ENCODE measurements at places on chromosomes 7 and 10. TPM values are rescaled to one million over a fixed set of nuclear protein-coding genes. Genes with fewer than 3 reads are reported as not detected.

NKX6-2 gene
- total RNA-seq = 0.09 TPM

FIGNL1 gene
- total RNA-seq = 21.9 TPM

UPF2 gene
- total RNA-seq = 22.7 TPM

FXYD4 gene
- 0.14 TPM for total RNA-seq

CHN2 gene
- 5.9 TPM for total RNA-seq

CLCN1 gene
- total RNA-seq = 0.09 TPM

ZNF33B gene
- 17.5 TPM for total RNA-seq

DNA sequence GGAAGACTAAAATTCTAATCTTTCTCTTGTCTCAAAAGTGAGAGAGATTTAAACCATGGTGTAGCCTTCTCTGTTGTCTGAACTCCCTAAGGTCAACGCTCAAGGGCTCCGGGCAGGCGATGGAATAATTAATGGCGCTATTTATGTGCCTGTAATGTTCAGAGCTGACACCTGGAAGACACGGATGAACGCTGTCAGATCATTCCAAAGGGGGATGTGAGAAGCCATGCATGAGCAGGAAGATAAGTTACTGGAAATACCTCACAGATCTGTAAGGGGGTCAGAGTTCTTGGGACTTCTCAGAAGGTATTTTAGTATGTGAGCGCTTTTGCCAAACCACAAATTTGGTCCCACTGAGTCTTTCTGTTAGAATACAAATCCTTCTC, 73.3 kb upstream of the MTPN start:
- DNase-seq = no peak

DNA sequence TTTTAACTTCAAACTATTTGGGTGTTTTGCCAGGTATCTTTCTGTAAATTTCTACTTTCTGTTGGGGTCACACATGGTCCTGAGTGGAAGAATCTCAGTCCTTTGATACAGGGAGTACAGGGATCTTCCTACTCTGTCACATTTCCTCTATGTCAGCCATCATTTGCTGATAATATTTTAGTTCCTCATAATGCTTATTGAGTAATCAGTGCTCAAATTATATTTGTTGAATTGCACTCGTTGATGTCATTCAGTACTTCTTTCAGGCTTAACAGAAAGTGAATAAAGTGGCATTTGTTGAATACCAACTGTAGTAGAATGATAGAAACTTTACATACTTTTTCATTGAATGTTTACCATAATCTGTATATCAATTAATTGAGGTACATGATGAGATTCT, 31.9 kb downstream of the WDR11 start:
- no peak for DNase-seq

DNA sequence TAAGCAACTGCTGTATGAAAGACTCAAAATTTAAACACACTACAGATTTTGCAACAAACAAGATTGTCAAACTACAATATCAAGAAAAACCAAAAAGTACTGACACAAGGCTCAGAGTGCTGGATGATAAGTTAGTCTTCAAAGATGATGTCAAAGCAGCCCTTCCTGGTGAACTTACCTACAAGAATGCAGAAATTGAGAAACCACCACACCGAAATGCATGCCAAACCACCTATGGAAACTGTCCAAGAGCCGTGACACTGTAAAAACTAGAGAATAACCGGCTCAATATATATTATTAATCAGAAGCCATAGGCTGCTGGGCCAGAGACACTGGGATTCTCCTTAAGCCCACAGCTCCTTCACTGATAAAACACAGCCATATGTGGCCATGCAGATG, 25.3 kb downstream of the DENND11 start:
- no peak for DNase-seq

GRCh38 chr10:8047452-8048280, 6.8 kb upstream of the GATA3 start:
- peak; percentile 29 for DNase-seq

GRCh38 chr10:133226251-133226808, 3.7 kb upstream of the UTF1 start:
- DNase-seq = no peak

- DNase-seq = no peak
Measured at GRCh38 chr10:51371743-51372142, 297.5 kb downstream of the PRKG1 start.

- DNase-seq = no peak
Measured at GRCh38 chr7:128299109-128299607, 44.5 kb downstream of the RBM28 start.

DNA sequence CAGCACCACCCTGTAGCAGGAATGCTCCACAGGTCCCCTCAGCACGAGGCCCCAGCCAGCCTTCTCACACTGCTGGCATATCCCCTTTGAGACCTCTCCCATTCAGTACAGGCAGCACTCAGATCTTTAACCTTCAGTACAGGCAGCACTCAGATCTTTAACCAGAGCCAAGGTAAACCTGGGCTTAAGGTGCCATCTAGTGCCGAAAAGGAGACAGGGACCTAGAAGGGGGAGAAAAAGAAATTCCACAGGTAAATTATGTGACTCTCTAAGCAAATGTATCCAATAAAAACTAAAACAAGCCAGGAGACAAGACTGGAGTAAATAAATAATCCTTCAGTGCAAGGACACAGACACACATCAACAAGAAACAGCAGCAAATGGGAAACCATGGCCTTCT, 358.6 kb downstream of the PTPRN2 start:
- DNase-seq = no peak

DNA sequence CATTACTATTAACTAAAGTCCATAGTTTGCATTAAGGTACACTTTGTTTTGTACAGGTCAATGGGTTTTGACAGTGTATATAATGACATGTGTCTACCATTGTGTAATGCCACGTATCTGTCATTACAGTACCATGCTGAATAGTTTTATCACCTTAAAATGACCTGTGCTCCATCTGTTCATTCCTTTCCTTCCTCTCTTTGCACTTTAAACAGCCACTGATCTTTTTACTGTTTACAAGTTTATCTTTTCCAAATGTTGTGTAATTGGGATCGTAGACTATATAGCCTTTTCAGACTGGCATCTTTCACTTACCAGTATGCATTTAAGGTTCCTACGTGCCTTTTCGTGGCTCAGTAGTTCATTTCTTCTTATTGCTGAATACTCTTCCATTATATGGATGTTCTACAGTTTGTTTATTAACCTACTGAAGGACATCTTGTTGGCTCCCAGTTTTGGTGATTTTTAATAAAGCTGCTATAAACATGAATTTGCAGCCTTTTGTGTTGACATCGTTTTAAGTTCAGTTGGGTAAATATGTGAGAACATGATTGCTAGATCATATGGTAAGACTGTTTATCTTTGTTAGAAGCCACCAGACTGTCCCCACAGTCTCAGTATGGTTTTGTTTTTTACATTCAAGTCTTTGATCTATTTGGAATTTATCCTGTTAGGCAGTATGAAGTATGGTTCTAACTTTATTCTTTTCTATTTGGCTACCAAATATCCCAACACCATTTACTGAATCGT, 24.7 kb downstream of the STAM start:
- no peak for DNase-seq

DNA sequence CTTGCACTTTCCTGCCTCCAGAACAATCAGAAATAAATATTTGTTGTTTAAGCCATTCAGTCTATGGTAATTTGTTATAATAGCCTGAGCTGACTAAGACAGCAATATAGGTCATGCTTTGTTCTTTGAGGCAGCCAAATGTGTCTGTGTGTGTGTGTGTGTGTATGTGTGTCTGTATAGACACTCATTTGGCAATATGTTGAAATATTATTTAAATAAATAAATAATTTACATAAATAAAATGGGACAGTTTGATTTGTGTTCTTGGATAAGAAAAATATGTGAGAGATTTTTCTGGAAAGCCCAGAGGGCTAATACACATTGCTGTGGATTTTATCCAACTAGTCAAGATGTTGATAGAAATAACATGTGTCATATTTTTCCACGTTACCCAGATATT, 140.2 kb downstream of the PTN start:
- no peak for DNase-seq

DNA sequence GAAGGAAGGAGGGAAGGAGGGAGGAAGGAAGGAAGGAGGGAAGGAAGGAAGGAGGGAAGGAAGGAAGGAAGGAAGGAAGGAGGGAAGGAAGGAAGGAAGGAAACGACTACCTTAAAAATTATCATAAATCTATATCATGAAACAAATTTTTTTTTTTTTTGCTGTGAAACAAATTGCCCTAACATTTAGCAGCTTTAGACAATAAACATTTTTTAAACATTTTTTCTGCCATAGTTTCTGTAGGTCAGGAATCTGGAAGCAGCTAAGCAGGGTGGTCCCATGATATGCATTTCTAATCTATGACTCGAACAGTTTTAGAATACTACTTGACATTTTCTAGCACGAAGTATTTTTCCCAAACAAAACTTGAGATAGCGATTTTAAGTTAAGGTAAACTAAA, 42.9 kb upstream of the TSPAN13 start:
- DNase-seq = no peak

DNA sequence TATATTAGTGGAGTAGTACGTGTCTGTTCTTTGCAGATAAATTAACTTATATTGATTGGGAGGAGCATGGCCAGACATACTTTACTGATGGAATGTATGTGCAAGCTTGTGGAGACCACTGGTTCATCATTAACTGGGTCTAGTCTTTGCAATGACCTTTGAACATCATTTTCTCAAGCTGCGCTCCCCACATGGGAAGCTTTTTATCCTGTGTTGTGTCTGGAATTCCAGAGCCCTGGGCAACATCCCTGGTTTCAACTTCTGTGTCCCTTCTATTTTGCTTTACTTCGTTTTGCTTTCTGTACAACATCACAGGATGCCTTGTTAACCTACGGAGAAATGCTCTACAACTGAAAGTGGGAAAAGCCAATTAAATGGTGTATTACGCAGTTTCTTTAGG, 38.3 kb downstream of the MACROH2A2 start:
- DNase-seq = no peak

DNA sequence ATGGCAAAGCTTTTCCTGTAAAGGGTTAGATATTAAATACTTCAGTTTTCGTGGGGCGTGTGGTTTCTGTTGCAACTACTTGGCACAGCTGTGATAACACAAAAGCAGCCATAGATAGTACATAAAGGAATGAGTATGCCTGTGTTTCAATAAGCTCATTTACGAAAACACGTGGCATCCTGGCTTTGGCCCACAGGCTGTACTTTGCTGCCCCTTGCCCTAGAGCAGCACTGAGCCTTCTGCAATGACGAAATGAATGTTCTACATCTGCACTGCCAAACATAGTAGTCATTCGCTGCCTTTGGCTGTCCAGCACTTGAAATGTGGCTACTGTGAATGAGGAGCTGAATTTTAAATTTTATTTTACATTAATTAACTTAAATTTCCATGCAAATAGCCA, 376.2 kb upstream of the TPK1 start:
- no peak for DNase-seq

- peak; percentile 2 for DNase-seq
Measured at GRCh38 chr10:120514035-120514620, 57.1 kb downstream of the PLPP4 start.

DNA sequence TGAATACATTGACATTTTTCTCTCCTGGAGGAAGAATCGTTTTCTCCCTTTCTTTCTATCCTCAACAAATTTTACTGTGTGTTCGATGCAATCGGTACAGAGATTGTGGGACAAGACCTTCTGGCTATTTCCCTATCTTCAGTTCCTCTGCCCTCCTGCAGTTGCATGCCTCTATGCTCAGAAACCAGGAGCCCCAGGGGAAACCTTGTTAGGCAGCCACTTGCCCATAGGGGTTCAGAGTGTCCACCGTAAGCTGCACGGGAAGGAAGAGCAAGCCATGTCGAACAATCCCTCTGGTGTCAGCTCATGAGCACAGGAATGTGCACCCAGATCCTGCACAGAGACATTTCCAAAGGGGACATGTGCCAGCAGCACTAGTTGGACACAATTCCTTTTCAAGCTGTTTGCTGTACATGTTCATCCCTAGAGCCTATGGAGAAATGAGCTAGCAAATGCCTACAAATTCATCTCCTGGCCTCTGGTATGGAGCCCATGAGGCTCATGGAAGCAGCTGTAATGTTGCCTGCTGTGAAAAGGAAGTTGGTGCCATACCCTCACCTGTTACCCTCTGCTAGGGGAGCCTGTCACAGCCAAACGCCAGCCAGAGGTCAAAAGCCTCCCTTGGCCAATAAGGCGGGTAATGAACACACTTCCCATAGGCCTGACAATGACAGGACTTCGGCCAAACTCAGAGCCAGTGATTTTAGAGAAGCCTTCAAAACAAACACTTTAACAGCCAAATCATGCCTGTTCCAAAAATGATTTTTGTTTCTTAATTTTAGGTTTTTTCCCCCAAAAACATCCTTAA, 35.9 kb upstream of the ASAH2 start:
- no peak for DNase-seq
